ENCODE measurements at places on chromosomes 13 and 19.

- DNase-seq = no peak
These were observed 223.2 kb downstream of the UQCRFS1 start for GRCh38 chr19:28989739-28990138.

DNA sequence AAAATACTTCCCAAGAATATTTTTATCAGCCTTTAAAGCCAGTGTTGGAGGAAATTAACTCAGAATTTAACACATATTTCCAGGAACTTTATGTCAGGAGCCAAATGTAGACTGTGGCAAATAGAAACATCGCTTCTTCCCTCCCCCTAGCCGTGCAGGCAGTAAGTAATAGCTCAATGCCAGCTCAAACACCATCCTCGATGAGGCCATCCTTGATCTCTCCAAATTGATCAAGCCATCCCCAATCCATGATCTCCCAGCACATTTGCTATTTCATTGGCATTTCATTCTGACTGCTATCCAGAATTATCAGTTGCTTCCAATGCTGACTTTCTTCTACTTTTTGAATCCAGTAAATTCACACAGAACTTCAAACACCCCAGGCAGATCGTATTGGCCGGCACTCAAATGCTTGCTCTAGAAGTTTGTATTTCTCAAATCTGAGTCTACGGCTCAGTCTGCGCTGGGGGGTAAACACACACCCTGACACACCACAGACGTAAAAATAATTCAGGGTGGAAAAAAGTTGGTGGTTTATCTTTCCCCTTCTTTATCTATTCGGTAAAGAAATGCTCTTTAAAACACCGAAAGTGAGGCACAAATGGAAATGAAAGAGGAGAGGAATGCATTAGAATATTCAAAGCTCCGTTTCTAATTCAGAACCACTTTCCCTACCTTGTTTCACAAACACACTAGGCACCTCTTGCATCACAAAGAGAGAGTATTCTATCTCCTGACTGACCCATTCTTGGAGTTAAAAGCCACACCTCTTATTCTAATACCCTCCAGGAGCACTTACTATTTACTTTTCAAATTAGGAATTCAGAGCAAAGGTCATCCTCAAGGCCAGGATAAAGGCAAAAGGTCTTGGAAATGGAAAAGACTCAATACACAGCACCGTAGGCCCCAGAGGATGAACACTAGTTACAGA, 991 bp downstream of the OBI1 start:
- no peak for DNase-seq

DNA sequence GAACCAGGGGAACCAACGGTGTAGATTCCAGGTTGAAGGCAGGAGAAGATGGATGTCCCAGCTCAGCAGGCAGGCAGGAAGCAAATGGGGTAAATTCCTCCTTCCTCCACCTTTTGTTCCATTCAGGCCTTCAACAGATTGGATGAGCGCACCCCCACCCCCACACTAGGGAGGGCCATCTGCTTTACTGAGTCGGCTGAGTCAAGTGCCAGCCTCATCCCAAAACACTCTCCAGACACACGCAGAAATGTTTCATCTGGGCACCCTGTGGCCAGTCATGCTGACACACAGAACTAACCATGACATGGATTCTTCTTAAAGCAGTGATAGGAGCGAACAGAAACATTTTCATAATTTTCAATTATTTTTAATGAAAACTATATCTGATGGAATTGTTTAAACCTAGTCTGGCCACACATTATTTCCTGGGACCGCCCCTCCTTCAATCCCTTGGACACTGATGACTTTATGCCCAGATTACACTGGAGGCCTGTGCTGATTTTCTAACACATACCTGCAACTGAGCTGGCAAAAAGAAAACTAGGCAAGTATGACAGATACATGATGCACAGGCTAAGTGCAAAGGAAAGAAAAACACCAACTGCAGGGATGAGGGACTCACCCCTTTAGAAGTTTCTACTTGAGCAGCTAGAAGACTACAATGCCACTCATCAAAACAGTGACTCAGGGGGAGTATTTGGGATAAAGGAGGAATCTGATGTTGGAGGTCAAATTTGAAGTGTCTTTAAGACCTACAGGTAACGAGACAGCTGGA, 154.2 kb downstream of the TNFRSF19 start:
- no peak for DNase-seq

DNA sequence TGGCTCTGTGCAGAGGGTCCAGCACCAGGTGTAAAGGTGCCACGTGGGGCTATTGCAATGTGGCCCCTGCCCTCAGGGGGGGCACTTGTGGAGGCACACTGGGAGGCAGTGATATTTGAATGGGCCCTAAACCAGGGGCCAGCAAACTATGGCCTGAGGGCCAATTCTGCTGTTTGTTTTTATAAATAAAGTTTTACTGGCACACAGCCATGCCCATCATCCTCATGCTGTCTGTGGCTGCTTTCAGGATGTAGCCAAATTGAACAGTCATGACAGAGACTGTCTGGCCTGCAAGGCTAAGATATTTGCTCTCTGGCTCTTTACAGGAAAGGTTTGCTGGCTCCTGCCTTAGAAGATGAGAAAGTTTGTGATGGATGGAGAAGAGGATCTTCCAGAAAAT, 33.9 kb upstream of the RANBP3 start:
- DNase-seq = no peak

DNA sequence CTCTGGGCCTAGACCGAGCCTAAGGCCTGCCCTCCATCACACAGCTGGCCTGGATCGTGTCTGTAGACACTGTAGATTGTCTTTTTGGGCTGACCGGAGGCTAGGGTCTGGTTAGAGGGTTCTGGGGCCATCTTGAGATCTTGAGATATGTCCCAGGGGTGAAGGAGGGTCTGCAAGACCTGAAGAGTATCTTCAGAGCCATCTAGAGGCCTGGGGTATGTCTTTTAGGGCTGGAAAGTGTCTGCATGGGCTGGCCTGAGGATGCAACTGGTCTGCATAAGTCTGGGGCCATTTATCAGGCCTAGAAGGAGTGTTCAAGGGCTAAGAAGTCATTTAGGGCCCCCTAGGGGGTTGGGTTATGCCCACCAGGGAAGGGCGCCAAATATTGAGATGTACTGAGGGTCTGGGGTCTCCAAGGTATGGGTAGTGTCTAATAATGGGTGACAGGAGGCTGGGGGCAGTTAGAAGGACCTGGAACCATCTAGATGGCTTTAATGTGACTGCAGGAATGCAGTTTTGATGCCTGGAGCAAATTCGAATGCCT, 555 bp downstream of the SCAF1 start:
- no peak for DNase-seq

- DNase-seq = peak; percentile 66
These were observed 20.0 kb downstream of the XRCC1 start for GRCh38 chr19:43555185-43555770.
